ENCODE measurements at places on chromosomes 12 and 14.

DNA sequence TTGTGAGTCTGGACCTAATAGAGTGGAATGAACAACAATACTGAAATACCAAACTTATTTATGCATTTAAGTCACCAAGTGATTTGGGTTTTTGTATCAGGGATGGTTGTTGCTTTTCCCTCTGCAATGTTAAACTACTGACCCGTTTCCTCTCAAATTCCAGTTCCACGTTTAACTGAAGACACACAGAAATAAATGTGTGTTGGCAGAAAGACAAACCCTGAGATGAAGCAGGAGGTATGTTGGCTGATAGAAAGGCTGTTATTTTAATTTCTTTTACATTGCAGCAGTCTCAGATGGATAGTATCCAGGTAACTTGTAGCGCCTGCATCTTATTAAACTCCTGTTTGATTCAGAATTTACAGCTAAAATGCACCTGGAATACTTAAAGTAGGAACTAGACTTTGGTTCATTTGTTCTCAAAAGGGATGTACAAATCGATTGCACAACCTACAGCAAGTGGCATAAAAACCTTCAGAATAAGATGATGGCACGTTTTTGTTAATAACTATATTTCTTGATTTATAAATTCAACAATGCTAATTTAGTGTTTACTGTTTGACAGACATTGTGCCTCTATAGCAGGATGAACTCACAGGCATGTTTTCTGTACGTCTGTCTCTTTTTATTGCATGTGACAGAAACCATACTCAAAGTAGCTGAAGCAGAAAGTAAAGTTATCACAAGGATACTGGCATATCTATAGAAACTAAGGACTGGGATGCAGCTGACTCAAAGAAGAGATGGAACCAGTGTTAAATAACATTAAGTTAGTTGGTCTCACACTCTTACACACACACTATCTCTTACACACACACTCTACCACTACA is 405.7 kb downstream of the ZFP36L1 start:
- DNase-seq: no peak

GRCh38 chr14:61252369-61253063 is 28.6 kb downstream of the TMEM30B start:
- peak; percentile 40 for DNase-seq

DNA sequence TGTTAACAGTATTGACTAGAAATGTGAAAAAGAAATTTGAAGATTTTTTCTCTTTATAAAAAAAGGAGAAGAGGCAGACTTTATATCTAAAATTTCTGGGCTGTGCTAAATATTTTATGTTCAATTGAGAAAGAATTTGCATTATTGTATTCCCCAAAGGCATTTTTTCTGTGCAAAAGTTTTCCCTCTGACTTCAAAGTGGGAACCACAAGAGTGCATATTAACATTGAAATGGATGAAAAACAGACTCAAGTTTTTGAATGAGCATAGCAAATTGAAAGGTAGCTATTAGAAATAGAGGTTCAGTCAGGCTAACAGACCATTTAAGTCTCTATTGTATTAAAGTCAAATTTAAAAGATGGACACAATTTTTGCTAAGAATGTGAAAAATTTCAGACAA is 95.2 kb downstream of the RASSF9 start:
- no peak for DNase-seq

GRCh38 chr12:124679533-124680371 is 112.3 kb upstream of the NCOR2 start:
- no peak for DNase-seq

GRCh38 chr14:37262649-37263048 is 64.9 kb downstream of the MIPOL1 start:
- DNase-seq: no peak

DNA sequence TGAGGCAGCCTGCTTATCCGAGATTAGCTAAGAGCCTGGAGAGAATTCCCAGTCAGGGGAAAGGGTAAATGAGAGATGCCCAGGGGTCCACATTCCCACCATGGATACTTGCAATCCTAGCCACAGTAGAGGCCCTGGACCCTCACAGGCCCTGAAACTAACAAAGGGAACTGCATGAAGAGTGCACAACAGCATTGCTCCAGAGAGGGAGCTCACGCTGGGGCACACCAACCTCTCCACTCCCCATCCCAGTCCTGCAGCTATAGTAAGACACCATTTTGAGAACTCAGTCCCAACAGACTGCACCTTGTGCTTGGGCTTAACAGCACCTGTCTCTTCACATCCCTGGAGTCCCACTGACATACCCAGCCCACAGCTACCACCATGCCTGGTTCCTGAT is 30.5 kb downstream of the CEP83 start:
- no peak for DNase-seq

- DNase-seq: no peak
Observed at GRCh38 chr12:93778306-93778705, 101.1 kb downstream of the CRADD start.

GRCh38 chr12:93591137-93591868 is 18.8 kb downstream of the SOCS2 start:
- no peak for DNase-seq

Measured in stimulated activated CD4-positive, alpha-beta T cell treated with anti-CD3 and anti-CD28 coated beads, Interleukin-1b, Interleukin-23, amount 100 ng/mL, for 4 hours (primary cell).